Stimulated activated CD8-positive, alpha-beta memory T cell treated with anti-CD3 and anti-CD28 coated beads, Interleukin-4, amount 100 ng/mL, for 24 hours (primary cell): ENCODE measurements at places on chromosomes 4 and X.

DNA sequence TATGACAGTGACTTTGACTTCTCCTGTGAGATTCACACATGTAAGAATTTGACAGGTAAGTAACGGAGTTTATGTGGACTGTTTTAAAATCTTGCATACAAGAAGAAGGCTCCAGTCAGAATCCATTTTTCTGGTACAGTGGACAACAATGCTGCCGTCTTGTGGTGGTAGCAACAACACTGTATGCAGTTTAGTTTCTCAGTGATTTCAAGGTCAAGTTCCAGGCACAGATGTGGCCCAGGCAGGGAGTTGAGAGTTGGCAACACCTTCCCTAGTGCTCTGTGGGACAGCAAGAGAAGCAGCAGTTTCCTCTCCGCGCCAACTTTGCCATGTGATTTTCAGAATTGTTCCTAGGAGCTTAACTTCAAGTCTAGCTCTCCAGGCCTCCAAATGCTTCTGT lies 56.0 kb upstream of the STPG2 start:
- DNase-seq: no peak

DNA sequence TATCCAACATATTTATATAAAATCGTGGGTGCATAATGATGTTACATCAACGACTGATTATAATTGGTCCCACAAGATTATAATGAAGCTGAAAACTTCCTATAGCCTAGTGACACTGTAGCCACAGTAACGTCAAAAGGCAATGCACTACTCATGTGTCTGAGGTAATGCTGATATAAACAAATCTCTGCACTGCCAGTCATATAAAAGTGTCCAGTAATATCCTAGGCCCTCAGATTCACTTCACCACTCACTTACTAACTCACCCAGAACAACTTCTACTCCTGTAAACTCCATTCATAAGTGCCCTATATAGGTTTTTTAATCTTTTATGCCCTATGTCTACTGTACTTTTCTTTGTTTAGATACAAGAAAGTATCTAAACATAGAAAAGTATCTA lies 18.8 kb downstream of the FRYL start:
- no peak for DNase-seq

DNA sequence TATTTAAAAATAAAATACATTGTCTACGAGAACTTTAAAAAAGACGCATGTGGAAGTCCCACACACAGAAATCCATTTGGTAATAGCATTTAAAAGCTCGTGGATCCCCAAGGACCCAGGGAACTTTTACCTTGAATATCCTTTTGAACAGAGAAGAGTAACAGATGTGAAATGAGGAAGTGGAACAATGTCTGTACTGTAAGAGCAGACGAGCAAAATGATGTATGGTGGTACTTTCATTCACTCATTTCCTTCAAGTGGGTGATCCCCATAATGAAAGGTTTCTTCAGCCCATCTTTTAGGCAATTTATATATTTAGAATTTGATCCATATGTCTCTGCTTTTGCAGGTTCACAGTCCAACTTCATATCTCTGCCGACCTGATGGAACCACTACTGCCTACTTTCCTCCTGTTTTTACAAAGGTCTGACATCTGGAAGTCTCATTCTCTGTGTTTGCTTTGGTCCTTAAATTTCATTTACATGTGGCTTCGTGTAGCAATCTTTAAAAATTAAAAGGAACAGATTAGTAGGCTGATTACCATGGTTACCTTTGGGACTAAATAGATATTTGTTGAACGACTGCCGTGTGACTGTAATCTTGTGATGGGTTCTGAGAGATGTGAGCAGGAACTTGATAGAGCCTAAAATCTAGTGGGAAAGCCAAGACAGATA lies 188.4 kb downstream of the PALLD start:
- DNase-seq: no peak

DNA sequence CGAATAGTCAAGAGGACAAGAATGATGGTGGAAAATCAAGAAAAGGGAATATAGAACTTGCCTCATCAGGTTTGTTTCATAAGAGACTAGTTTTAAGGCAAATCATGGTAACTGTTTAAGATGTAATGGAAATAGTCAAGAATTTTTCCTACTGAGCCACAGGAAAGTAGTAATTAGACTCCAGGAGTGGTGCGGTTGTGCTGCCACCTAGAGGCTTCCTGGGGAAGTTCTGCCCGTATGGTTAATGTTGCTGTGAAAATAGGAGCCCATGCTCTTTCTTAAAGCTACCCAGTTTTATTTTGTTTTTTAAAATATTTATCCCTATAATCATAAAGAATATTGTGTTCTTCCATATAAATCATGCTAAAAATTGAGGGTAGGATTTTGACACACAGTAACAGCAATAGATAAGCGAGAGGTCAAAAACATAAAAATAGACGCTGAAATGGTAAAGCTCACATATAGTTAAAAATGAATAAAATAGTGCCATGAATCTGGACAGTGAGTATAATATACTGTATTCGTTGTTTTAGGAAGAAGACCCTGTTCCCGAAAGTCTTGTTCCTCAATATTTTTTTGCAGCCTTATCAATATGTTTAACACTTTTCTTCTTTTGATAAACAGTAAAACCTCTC lies 87.0 kb downstream of the PHOX2B start:
- DNase-seq: no peak

DNA sequence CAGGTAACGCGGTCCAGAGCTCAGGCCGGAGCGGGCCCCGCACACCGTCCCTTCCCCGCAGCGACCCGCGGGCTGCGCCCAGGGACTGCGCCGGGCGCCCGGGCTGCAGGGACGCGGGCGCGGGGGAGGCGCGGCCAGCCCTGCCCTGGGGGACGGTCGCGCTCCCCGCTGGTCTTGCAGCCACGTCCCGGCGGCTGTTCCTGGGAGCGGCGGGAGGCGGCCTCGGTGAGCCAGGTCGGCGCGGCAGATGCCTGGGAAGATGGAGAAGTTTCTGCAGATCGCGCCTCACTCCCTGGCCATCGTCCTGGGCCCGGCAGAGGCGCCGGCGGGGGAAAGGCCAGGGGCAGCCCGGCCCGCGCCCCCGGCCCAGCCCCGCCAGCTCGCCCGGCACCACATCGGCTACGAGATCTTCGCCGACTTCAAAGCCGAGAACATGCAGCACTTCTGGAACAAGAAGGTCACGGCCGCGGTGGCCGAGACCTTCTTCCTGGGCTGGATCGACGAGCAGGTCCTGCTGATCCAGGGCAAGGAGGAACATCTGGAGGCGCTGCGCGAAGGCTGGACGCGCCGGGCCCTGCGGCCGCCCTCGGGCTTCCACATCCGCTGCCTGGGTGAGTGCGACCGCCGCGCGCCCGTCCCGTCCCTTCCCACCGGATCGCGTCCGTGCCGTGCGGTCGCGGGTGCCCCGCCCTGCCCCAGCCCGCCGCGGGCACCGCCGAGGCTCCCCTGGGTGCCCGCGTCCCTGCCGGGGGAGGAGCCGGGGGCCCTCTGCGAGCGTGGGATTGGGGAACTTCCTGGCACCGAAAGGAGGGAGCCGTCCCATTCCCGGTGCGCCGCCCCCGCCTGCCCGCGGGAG lies 107.4 kb upstream of the STOX2 start:
- DNase-seq: no peak

GRCh38 chr4:75004755-75005668 lies 72.1 kb downstream of the PARM1 start:
- DNase-seq: no peak

- no peak for DNase-seq
Observed at GRCh38 chrX:1368385-1368698, 23.6 kb downstream of the SLC25A6 start.

GRCh38 chr4:47667552-47667951 lies 170.3 kb downstream of the CORIN start:
- DNase-seq: no peak

DNA sequence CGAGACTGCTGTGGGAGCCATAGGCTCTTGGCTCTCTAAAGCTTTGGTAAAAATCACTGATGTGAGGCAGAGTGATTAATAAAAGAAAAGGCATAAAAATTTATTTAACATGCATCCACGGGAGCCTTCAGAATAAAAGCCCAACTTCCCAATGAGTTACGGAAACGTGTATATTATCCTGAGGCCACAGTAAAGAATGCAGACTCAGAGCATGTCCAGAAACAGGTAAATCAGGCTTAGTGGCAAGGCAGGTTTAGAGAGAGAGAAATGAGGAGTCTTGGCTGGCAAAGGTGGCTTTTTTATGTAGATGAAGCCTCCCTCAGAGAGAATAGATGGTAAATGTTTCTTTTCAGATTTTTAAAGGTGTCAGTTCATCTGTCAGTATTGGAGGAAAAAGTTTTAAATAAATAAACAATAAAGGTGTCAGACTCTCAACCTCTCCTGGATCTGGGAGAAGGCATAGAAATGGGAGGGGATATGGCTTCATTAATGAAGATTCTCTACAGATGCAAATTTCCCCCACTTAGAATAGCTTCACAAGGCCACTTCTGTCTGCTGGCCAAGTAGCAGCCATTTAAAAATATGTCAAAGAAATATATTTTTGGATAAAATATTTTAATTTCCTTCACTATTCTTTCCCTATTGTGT lies 24.0 kb downstream of the C4orf51 start:
- DNase-seq: no peak

- DNase-seq: no peak
Observed at GRCh38 chr4:135382280-135382959, 1180.8 kb upstream of the PABPC4L start.

DNA sequence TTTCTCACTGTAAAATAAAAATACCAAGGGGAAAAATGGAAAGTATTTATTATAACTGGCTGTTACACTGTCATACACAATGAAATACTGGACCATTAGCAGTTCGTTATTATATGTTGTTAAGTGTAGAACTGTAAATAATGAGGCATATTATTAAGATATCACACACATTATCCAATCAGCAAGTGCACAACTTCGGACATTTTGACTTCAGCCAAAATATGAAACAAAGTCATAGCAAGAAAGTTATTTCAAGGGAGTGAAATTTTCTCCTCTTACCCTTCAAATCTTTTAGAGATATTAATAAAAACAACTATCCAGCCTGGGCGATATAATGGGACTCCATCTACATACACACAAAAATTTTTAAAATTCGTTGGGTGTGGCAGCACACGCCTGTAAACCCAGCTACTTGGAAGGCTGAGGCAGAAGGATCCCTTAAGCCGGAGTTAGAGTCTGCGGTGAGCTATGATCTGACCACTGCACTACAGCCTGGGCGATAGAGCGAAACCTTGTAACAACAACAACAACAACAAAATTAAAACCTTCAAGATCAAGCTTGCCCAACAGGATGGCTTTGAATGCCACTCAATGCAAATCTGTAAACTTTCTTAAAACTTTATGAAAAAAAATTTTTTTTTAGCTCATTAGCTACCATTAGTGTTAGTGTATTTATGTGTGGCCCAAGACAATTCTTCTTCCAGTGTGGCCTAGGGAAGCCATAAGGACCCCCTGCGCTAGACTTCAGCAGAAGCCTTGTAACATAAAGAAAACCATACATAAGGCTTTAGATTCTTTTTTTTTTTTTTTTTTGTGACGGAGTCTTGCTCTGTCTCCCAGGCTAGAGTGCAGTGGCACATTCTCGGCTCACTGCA lies 1.3 kb upstream of the CISD2 start:
- no peak for DNase-seq
